CD4-positive, alpha-beta T cell (primary cell): ENCODE measurements at places on chromosomes 7 and 10. TPM values are rescaled to one million over a fixed set of nuclear protein-coding genes. Genes with fewer than 3 reads are reported as not detected.

The CPA2 gene
- not detected for total RNA-seq

The PLAC9 gene
- not detected for total RNA-seq

The AMPH gene
- total RNA-seq = not detected

The ICA1 gene
- total RNA-seq = 0.95 TPM

DNA sequence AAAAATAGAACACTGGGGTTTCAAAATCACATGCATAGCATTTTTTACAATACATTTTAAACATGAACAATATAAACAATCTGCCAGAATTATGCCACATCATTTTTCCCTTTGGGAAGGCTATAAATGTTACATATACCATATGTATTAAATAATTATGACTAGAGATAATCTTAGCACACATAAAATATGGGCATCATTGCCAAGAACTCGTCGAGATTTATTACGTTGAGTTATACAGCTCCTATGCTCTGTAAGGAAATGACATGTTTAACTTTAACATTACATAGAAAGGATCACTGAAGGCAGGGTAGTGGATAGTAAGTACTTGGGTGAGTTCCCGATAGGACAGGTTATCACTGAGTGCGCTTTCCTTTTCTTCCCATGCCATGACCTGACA, 267.8 kb downstream of the PARD3 start:
- DNase-seq = no peak

GRCh38 chr7:10475940-10476641, 497.6 kb upstream of the PHF14 start:
- DNase-seq = no peak

DNA sequence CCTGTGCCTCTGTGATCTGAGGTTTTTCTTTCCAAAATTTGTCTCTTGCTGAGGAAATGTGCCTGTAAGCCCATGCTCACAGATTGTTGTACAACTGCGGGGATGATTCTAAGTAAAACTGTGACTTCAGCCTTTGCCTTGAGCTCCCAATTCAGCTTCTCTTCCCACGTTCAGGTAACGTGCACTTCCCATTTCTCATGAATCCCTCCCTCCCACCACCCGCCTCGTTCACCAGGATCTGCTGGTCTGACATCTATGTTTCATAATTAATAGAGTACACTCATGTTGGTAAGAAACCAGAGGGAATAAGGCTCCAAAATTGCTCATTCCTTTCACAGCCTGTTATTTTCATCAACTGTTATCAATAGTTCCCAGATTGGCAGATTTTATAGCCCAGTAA, 332.6 kb upstream of the TPK1 start:
- DNase-seq = no peak

- no peak for DNase-seq
Measured at GRCh38 chr7:3585826-3586225, 284.8 kb downstream of the SDK1 start.

DNA sequence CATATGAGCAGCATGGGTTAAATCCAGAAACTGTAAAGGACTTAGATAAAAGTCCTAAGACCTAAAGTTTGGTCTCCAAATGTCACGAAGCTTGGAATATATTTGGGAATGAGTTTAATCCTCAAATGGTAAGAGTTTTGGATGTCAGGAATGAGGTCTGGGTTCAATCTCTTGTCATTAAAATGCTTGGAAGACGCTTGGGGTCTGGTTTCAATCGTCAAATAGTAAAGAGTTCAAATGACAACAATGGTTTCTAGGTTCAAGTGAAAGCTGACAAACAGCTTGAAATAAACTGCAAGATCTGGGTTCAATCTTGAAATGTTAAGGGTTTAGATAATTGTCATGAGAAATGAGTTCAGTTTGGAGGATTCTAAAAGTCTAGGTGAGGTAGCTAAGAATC, 385.5 kb upstream of the HPS1 start:
- no peak for DNase-seq

- no peak for DNase-seq
Measured at GRCh38 chr10:5570979-5571810, 46.4 kb downstream of the CALML3 start.
